KBM-7 (cell line): ENCODE measurements at places on chromosomes 3 and 15.

- peak; percentile 1 for DNase-seq
Measured at GRCh38 chr3:175349168-175349567, 490.0 kb downstream of the NAALADL2 start.

DNA sequence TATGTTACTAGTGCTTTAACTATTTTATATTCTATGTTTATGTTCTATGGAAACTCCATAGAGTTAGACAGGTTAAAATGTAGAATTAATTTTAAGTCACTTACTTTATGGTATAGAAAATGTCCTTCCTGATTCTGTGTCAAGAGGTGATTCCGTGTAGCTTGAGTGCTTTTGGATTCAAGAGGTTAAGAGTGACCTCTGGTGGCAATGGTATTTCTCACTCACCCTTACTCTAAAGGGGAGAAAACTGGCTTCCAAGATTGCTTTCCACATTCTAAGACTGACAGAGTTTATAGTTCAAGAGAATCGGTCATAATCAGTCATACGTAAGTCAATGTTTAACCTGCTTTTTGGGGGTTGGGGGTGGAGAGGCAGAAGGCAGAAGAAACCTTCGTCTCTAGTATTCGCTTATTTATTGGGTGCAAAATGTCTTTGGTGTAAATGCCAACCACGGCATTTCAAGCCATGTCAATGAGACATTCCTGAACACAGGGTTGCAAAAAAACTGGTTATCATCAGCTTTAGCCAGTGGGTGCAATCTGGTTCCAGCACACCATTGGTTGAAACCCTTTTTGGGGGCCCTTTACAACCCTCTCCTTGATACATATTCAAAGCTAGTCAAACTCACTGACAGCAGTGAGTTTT lies 92.0 kb upstream of the VGLL3 start:
- peak; percentile 66 for DNase-seq

GRCh38 chr15:70507772-70508371 lies 255.5 kb downstream of the UACA start:
- peak; percentile 90 for DNase-seq

- no peak for DNase-seq
Measured at GRCh38 chr3:3134750-3135448, 8.2 kb downstream of the TRNT1 start.

- no peak for DNase-seq
Measured at GRCh38 chr3:125278155-125278554, 65.6 kb upstream of the SLC12A8 start.

GRCh38 chr15:90234096-90234988 lies at the start of gene GDPGP1:
Gene GDPGP1, plus strand, starts transcription at chr15:90234209. Its CDS starts 6,700 bp downstream, at chr15:90240909.
- no peak for DNase-seq

DNA sequence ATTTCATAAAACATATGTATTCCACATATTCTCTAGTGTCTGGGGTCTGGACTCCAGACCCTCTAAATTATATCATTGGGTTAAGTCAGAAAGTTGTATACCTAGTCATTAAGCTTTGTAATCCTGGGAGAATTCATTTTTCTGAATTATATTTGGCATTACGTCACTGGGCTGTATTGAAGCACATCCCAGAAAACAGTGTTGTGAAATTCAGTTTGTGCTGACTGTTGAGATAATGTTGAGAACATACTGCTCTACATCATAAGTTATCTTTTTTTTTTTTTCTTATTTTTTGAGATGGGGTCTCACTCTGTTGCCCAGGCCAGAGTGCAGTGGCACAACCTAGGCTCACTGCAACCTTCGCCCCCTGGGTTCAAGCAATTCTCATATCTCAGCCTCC lies 153.1 kb upstream of the STT3B start:
- no peak for DNase-seq

DNA sequence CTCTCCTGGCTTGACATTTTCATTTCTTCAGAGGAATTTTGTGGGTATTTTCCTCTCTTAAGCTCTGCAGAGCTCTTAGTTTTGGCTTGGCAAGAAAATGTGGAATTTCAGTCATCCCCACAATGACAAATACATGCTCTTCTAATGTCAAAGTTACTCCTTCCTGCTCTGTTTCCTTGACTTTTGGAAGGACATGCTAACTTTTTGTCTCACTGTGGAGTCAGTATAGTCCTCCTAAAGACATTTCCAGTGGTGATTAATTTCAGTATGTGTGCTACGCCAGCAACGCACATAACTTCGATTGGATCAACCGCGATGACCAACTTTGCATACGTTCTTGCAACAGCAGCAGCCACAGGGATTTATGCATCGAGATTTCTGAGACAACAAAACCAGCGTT lies 13.3 kb downstream of the EBLN2 start:
- DNase-seq, result no peak

- peak; percentile 79 for DNase-seq
Measured at GRCh38 chr15:100338971-100339444, 2.8 kb downstream of the ADAMTS17 start.

DNA sequence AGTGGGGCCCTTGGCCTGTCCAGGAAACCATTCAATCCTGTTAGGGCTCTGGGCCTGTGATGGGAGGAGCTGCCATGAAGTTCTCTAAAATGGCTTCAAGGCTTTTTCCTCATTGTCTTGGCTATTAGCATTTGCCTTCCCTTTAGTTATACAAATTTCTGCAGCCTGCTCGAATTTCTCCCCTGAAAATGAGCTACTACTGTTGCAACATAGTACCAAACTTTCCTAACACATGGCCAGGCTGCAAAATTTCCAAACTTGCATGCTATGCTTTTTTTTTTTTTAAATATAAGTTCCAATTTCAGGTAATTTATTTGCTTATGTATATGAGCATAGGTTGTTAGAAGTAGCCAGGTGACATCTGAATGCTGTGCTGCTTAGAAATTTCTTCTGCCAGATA lies 560.8 kb upstream of the TBL1XR1 start:
- DNase-seq, result no peak

DNA sequence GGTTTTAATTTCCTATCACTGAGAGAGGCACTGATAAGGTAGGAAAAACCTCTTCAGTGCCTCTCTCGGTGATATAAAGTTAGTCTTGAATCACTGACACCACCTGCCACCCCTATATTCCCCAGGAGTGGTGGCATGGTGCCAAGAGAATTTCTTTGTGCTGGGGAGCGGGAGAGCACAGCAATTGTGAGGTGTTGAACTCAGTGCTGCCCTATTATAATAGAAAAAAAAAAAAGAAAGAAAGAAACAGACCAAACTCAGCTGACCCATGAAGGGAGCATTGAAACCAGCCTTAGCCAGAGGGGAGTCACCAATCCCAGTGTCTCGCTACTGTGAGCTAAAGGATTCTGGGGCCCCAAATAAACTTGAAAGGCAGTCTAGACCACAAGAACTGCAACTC lies 201.4 kb upstream of the STT3B start:
- no peak for DNase-seq

DNA sequence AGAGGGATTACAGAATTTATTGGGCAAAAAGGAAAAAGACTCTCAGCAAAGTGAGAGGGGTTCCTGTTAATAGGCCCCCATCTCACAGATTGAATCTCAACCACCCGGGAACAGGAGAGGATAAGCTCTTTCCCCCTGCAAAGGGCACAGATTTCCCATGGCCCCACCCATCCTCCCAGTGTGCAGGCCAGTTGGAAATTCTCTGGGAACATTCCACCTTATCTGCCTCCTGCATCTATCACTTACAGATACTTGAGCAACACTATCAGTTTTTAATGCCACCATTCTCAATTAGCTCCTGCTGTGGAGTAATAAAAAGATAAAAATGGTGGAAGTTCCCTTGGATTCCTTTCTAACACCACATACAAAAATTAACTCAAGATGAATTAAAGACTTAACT lies 350.0 kb upstream of the BCHE start:
- DNase-seq, result no peak

DNA sequence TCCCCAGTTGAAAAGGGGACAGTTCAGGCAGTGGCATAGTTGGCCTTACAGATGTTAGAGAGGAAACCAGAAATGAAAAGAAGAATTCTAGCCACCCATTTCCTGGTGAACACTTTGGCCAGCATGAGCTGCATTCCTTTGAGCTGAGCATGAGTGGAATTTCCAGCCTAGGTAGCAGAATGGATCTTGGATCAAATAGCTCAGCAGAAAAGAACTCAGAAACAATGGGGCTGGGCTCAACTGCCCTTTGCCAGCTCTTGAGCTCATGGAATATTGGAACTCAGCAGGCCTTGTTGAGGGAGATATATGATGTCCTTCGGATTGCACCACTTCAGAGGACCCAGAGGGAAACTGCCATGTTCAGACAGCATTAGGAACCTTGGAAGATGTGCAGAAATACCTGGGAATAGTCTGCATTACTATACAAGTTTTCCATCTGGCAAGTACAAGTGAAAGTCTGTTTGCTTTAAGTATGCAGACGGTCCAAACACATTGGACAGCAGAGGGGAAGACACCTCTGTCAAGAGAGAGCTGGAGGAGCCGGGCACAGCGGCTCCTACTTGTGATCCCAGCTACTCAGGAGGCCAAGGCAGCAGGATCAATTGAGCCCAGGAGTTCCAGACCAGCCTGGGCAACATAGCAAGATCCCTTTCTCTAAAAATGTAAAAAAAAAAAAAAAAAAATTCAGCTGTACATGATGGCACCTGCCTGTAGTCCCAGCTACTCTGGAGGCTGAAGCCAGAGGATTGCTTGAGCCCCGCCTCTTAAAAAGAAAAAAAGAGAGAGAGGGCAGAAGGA lies 3.1 kb upstream of the CDV3 start:
- DNase-seq, result no peak

DNA sequence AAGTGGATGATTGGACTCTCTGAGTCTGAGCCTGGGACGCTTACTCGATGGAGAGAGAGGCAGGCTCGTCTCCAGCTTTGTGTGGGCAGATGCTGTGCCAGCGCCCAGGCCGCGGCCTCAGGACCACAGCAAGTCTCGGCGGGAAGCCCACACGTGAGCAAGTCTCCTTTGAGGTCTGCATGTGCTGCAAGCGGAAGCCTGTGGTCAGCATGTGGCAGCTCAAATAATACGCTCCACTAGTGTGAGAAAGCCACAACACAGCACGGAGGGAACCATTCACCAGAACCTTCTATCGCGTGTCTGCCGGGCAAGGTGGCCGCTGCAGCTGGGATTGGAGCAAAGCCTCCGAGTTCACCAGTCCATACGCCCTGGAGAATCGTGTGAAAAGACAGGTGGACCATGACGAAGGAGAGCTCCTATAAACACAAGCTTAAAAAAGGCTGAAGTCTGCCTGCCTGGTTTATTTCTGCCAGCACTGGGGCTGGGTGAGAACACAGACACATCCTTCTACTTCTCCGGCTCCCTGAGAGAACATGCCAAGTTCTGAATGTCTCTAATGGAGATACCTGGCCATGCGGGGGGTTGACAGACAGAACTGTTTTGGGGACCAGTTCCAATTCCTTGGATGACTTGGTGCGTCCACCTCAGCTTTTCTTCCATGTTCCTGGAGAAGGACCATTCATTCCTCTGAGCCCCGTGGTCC lies 82.0 kb upstream of the LRIG1 start:
- peak; percentile 18 for DNase-seq

GRCh38 chr3:83934192-83935021 lies 1024.4 kb upstream of the CADM2 start:
- peak; percentile 81 for DNase-seq

GRCh38 chr15:41782371-41783282 lies 8.3 kb downstream of the MAPKBP1 start:
- no peak for DNase-seq

DNA sequence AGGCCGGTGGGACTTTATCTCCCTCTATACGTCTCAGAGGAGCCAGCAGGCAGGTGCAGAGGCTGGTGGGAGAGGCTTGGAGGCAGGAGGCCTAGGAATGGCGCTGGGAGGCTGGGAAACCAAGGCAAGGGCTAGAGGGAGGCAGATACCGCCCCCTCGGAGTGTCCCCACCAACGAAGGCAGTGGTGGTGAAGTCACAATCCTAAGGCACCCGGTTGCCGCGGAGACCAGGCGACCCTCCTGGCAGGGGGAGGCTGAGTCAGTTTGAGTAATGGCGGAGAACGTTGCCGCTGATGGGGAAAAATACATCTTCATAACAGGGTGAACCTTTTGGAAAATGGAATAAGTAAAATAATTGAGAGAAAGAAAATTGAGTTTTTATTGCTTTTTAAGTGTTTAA lies 29.9 kb upstream of the CACNA2D2 start:
- no peak for DNase-seq

DNA sequence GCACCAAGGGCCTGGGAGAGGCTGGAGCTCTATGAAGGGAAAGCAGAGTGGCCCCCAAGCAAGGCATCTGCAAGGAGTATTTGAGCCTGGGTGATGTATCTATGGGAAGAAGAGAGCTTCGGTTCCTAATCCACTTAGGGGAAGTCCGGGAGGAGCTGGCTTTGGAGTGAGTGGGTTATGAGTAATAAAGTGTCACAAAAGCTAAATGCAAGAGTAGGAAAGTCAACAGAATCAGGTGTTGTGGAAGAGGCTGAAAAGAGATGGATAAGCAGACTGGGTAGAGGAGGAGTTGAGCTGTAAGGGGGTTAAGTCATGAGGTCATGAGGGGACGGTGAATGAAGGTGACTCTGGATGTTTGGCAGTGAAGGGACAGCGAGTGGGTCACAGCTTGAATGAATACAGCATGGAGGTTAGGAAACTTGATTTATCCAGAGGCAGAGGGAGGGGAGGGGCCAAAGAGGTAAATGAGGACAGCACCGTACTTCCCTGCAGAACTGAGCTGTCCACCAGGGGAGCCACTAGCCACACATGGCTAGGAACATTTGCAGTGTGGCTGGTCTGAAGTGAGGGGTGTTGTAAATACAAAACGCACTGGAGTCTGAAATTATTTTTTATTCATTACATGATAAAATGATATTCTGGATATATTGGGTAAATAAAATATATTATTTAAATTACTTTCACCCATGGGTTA lies 83.3 kb downstream of the ADCY5 start:
- DNase-seq, result peak; percentile 12

- DNase-seq, result peak; percentile 76
Measured at GRCh38 chr15:85706779-85707518, 87.8 kb downstream of the KLHL25 start.

DNA sequence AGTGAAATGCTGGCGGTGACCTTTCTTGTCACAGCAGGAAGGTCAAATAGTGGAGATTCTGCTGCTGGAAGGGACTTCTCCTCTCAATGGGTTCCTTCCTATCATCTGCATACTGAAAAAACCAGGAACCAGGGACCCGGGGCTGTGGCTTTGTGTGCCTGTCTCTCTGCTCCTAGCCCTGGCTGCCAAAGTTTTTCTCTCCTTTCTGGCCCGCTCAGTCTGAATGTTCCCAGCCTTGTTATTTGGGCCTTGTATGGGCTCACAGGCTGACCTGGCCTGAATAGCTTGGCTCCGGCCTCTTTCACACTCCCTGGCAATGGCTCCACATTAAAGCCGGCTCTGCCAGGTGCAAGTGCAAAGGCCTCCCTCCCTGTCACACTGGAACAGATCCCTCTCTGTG lies 94.7 kb downstream of the LRIG1 start:
- no peak for DNase-seq

- DNase-seq, result no peak
Measured at GRCh38 chr3:175977968-175978752, 1119.0 kb downstream of the NAALADL2 start.

DNA sequence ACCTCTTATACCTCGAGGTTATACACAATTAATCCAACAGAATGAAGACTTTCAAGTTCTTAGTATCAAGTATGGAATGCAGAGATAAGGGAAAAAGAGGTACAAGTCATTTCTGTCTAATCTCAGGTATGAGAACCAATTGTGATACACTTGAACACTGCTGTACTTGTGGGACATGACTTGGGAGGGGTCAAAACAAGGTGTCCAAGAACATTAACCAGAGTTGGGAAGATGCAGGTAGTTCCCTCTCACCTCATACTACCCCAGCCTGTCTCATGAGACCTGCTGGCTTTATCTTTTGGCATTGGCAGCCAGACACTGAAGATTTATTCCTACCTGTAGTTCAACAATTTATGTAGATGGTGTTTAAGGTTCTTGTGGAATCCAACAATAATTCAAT lies 209.7 kb downstream of the NR1D2 start:
- DNase-seq, result no peak

GRCh38 chr3:32502118-32502945 lies at the start of gene CMTM6:
Gene CMTM6, minus strand, starts transcription at chr3:32502852. Its CDS starts 107 bp downstream, at chr3:32502745.
- DNase-seq, result peak; percentile 79
